ENCODE measurements at places on chromosomes 2 and 18.

GRCh38 chr2:151198645-151199044, 63.0 kb downstream of the RBM43 start:
- DNase-seq: no peak

DNA sequence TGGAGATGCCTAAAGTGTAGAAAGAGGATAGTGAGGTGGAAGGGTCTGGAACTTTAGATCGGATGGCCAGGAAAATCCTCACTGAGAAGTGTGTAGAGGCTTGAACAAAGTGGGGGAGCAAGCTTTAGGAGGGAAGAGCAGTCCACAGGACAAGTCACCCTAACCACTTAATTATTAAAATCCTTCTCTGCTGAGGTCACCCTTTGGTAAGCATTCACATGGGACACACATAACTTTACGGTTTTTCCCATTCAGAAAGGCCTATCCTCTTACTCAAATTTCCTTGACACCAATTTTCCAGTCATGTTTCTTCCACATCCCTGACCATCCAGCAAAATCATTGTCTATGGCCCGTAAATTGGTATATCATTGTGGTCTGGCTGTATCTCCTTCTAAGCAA, 31.0 kb upstream of the ZEB2 start:
- DNase-seq: no peak

- DNase-seq: no peak
Observed at GRCh38 chr2:24878341-24878740, 41.7 kb downstream of the ADCY3 start.

DNA sequence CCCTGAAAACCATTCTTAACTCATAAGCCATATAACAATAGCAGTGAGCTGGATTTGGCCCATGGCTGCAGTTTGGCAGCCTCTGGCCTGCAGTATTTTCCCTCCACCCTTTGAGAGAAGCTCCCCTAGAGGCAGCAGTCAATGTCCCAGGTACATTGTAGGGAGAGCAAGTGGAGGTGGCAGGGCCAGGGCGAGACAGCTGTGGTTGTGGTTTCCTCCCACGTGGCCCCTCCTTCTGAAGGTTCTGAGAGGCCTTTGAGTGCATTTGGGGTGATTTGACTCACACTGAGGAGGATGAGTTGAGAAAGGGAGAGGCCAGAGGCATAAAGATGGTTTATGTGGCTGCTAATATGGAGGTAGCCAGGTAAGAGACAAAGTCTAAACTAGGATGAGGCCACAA, 45.5 kb upstream of the LDAH start:
- peak; percentile 27 for DNase-seq

GRCh38 chr2:162509288-162509968, 165.5 kb downstream of the GCA start:
- DNase-seq: no peak

DNA sequence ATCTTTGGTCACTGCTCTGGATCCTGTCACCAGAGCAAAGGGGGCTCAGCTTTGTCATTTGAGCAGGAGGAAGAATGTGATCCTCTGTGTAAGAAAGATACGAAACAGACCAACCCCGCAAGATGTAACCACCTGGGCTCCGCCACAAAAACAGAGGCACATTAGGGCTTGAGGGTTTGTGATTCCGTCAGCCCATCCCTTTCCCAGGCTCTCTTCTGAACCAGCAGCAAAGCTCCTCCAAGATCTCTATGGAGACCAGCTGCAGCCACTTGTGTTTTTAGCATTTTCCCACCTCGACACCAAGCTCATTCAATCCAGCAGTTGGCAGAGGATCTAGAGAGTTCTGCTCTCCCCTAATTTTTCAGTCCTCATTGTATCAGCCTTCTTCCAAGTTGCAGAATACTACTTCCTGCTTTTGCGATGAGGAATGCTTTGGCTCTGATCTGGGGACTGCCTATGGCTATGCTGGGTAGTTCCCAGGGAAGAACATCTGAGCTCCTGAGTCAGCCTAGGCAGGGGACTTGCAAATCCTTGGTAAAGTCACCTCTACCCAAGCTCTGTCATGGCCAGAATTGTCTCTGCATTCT, 139.6 kb upstream of the RAB12 start:
- DNase-seq: no peak

DNA sequence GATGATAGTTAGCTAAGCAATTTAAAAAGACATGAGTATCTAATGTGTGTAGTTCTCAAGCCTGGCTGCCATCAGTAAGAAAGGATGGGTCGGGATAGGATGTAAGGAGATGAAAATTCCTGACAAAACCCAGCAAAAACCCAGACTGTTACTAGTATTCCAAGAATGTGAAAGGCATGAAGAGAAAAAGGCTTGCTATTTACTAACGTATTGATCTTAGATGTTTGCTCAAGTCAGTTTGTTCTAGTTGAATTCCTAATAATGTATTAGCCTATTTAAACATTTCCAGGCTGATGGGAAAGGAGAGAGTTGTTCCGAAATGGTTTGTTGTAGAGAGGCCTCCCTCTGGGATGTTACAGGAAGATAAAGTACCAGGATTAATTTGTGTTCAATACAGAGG, 88.2 kb downstream of the ZNF532 start:
- no peak for DNase-seq

DNA sequence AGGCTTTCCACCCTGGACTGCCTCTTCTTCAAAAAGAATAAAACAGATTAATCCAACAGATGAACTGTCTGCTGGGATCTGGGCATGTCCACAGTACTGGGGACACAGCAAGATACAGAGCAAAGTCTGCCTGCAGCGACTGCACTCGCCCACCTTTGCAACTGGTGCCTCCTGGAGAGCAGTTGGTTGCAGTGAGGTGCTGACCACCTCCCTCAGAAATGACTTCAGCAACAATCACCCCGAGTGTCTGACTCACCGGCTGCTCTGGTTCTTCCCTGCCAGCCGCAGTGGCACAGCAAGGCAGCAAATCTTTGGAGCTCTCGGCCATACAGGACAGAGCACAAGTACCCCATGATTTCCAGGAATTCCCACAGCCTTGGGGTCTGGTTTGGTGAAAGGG, 179.7 kb downstream of the ANAPC1 start:
- DNase-seq: no peak

DNA sequence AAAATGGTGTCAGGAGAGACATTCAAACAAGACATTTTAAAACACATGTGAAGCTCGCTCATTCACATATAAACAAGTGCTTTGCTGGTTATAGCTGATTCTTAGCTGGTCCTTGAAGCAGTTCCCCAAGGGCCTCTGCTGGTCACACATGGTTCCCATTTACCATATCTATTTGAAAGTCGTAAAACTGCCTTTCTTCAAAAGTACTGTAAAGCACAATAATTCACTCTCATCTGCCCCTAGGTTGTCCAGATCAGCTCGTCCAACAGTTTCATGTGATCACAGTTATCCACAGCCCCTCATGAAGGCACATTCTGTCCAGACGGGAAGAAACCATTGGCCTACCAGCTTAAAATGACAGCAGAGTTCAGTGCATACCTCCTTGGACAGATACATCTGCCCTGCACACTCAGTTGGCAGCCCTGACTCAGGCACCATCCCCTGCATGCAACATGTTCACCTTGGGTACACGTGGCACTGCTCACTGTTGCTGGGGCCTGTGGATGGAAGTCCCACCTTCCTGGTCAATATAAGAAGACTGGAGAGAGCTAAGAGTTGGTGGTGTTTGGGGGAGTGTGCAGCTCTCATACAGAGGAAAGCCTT, 108.0 kb upstream of the HAAO start:
- no peak for DNase-seq

DNA sequence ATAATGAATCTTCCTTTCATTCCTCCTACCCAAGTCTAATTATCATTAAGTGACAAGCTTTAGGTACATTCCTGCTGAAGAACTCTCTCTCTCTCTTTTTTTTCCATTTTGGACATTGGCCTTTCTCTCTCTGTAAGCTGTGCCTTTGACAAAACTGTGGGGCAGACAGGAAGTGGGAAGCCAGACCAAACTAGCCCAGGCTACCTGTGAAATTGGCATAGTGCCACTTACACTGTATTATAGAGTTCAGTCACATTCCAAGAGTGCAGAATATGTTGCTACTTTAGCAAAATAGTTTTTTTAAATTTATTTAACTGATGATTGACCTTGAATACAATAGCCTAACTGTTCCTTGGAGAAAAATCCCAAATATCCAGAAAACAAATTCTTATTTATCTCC, 381.5 kb upstream of the ETAA1 start:
- no peak for DNase-seq

GRCh38 chr2:223724861-223725260, 112.5 kb downstream of the AP1S3 start:
- no peak for DNase-seq

- no peak for DNase-seq
Observed at GRCh38 chr2:133755480-133756300, 187.4 kb upstream of the NCKAP5 start.

DNA sequence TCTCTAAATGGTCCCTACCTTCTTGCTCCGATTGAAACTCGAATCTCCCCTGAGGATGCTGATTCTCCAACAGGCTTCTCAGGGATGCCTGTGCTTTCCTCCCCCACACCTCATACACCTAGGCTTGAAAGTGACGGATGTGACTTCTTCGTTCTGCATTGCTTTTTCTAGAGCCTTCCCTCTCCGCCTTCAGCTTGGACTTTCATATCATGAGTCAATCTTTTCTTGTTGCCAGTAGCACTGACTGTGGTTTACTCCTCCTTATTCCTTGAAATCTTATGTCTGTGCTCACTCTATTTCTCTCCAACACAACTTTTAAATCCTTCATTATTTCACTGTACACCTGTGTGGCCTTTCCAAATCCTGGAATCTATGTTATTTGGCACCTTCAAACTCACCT, 451.4 kb downstream of the TMX3 start:
- DNase-seq: no peak

DNA sequence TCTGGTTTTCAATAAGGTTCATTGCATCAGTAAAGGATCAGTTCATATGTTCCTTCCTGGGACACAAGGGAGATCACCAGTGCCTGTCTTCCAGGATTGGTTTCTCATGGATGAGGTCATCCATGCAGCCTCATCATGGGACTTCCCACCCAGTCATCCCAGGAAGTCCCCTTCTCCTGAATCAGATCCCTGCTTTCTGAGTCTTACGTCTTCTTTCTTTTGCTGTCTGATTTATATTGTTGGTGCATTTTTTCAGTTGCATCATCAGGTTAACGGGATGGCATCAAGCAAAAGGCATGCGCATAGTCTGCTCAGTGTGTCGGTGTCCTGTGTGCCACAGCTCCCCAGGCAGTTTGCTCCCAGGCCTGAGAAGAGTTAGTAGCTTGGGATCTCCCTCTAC, 105.9 kb downstream of the SOX11 start:
- no peak for DNase-seq

- DNase-seq: no peak
Observed at GRCh38 chr2:201419057-201419635, 32.1 kb downstream of the TRAK2 start.

Measured in GM12878 (cell line).